Fibroblast of lung (primary cell): ENCODE measurements at places on chromosomes 1 and 21. TPM values are rescaled to one million over a fixed set of nuclear protein-coding genes. Genes with fewer than 3 reads are reported as not detected.

DNA sequence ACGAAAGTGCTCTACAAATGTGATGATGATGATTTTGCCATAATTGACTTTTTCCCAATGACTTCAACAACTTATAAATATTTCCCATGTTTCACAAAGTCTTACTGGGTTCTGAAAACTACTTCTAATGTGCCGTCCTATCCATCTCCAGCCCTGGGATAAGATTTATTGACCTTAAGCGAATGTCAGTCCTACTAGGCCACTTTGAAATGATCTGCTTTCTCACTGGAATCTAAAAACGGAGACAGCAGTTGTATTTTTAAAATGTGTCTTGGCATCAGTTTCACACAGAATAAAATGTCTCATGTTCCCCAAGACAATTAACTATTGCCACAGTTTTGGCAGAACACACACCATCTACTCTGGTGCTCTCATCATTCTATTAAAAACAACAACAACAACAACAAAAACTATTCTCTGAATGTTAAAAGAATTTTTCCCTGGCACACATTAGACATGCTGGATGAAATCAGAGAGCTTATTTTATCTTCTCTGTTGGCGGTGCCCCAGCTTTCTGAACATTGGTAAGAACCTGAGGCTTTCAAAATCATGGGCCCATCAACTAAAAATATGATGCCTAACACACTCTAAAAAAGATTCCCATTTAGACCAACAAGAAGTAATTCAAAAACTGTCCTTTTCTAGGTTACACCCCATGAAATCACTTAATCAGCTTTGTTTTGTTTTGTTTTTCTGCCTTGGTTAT is 23.1 kb upstream of the DNASE2B start:
- peak; percentile 26 for DNase-seq

- DNase-seq = no peak
These were observed 47.3 kb upstream of the SSBP3 start for GRCh38 chr1:54453509-54453908.

GRCh38 chr1:231241750-231242149 is 738 bp downstream of the GNPAT start:
- DNase-seq = peak; percentile 6

GRCh38 chr1:234125283-234125682 is 220.8 kb downstream of the SLC35F3 start:
- DNase-seq = peak; percentile 3

Gene CCSAP
- polyA plus RNA-seq = 4.3 and 4.4 TPM in 2 replicates
